ENCODE measurements at places on chromosomes 12 and 14.

- no peak for DNase-seq
Observed at GRCh38 chr14:90905531-90905930, 89.3 kb upstream of the TTC7B start.

GRCh38 chr12:113184900-113185179 lies 438 bp downstream of the DDX54 start:
- peak; percentile 93 for DNase-seq

DNA sequence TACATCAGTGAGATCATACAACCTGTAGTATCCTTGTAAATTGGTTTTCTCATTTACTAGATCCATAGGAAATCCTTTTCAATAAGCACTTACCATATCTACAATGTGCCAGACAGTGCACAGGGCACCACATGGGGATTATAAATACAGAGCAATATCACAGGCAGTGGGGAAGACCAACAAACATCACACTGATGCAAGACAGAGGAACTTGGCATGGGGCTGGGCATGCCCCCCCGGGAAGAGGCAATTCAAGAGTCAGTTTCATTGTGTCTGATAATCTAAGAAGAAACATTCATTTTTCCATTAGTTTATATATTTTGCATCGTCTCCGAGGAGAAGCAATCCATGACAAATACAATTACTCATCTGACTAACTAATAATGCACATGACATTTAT lies 16.2 kb downstream of the NT5DC3 start:
- no peak for DNase-seq

- peak; percentile 59 for DNase-seq
Observed at GRCh38 chr12:68189821-68190242, 30.3 kb upstream of the IFNG start.

GRCh38 chr12:43329375-43329774 lies 222.6 kb downstream of the ADAMTS20 start:
- no peak for DNase-seq

DNA sequence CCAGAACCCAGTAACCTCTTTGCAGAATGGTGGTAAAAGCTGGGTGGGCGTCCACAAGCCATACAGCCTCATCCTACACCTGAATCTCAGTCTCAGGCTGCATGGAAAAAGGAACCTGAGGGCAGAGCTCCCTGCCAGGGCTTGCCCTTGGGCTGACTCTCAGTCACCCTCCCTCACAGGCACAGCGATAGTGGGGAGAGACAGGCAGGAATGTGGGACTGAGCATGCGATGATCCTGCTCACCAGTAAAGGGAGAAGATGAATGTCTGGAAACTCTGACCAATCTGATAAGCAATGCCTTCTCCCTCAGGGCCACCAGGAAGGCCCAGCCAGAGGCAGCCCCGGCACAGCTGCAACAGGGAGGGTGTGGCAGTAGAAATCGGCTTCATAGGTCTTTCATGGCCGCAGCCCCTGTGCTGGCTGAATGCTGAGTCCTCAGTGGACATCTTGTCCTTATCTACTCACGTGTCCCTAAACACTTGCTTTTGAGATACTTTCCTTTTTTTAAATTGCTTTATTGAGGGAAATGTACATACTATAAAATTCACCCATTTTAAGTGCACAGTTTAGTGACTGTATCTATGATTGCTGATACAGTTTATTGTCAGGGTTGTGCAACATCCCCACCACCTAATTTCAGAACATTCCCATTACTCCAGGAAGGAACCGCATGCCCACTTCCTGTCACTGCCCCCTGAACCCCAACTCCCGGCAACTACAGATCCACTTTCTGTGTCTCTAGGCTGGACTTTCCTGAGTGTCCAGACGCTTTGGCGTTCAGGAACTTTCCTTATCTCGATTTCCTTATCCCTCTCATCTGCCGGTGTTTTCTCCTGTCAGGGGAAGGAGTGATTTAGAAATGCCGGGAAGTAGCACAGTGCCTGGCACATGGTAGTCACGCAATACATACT lies 258.1 kb downstream of the PCNX1 start:
- no peak for DNase-seq

- DNase-seq, result no peak
Observed at GRCh38 chr12:110901401-110901800, 19.0 kb downstream of the MYL2 start.

DNA sequence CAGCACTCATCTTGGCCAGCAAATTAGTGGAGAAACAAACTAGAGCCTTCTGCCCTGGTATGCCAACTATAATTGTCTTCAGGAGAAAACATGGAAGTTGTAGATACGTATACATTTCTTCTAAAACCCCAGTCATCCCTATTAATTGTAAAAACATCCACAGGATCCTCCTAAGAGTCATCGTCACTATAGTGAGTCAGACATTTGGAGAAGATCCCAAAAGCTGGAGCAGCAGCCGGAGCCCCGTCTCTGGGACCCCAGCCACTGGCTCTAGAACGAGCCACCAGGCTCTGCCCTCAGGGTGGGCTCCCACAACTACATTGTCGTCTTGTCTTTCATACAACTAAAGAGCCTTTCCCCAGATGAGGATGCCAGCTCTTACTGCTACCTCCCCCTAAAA lies 15.5 kb downstream of the PRKAB1 start:
- no peak for DNase-seq

GRCh38 chr12:69484428-69484827 lies 14.2 kb downstream of the FRS2 start:
- DNase-seq, result no peak

DNA sequence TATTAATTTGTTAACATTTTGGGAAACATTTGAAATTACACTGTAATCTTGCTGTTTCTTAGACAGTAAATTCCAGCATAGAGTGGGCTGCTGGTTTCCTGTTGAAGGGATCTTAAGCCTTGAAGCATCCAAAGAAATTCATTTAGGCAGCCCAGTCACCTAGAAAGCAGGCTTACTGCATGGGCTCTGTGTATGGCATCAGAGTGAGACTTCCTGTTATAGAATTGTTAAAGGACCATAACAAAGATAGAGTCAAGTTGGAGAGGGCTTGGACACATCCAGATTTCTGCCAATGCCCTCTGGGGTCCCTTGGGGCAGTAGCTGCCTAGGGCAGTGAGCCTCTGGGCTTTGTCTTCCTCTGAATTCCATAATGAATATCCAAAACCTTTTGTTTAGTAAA lies 149.2 kb downstream of the DYRK2 start:
- DNase-seq, result no peak

DNA sequence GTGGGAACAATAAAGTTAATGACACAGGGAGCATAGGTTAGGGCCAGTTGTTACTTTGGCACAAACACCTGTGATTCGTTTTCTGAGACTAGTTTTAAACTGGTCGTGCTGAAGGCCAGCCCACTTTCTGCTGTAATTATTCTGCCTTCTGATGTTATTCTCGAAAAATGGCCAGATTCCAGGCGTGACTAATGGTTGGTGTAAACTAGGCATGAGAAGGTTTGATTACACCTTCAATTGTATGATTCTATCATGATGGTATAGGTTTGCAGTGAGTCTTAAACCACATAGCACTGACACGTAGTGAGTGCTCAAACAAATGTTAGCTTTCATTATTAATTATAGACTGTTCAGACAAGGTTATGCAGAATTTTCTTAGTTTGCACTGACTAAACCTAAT lies 39.0 kb downstream of the CKB start:
- no peak for DNase-seq

DNA sequence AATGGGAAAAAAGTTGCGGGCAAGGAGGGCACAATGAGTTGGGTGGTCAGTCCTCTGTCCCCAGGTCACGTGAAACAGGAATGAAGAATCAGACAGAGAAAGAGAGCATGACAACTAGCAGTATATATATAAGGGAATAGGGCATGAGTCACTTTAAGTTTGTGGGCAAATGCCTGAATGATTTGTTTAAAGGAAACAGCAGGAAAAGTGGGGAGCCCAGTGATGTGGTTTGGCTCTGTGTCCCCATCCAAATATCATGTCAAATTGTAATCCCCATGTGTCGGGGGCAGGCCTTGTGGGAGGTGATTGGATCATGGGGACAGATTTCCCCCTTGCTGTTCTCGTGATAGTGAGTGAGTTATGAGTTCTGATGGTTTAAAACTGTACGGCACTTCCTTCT lies 195.3 kb upstream of the IGF1 start:
- no peak for DNase-seq

- DNase-seq, result no peak
Observed at GRCh38 chr14:62347562-62348011, 585.4 kb downstream of the SNAPC1 start.

DNA sequence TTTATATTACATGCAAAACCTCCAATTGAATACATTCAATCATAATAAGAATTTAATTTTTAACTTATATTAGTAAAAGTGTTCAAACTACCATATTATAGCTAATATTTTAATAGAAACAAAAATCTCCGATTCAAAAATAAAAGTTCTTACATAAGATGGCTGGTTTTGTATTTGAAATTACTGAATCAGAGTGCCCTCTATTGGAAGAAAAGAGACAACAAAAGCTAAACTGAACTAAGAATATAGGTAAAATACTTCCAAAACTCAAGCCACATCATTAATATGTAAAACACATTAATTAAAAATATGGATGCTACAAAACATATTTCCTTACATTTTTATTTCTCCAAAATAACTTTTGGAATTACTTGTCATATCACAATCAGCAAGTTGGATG lies 120.3 kb downstream of the GARIN6 start:
- no peak for DNase-seq

GRCh38 chr12:107581619-107582015 lies 104.0 kb upstream of the PWP1 start:
- DNase-seq, result no peak

DNA sequence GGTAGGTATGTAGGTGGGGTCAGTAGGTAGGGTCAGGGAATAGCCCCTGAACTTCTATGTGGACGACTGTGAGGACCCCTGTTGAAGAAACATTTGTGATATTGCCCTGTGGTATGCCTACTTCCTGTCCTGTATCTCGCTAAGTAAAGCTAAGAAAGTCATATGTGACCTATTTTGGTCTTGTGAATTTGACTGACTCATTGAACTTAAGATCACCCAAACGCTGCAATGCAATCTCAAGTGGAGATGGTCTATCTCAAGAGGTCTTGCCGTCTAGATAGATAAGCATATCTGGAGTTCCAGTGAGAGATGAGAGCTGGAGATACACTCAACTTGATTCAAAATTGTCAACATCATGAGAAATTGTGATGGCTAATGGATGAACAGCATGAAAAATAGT lies 73.8 kb downstream of the TRAFD1 start:
- no peak for DNase-seq

GRCh38 chr12:68792952-68793351 lies 15.0 kb upstream of the MDM2 start:
- peak; percentile 35 for DNase-seq

DNA sequence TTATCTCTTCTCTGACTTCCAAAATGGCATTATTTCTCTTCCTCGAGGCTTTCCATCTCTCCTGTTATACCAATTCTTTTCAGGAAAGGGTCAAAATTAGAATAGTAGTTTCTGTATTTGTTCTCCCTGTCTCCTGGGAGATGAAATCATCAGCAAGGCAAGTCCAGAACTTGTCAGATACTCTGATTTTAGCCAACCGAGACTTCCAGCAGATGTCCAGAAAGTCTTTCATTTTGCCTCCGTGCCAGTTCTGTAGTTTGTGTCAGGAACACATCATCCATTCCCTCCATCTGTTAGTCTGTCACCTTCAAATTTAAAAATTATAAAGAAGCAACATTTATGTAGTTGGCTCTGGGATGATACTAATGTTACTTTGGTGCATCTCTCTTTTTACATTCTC lies 275.7 kb downstream of the CCDC59 start:
- no peak for DNase-seq
